ENCODE measurements at places on chromosomes 2 and 18. TPM values are rescaled to one million over a fixed set of nuclear protein-coding genes. Genes with fewer than 3 reads are reported as not detected.

- H3K4me1 ChIP-seq = peaks cover 3% of the 10 kb centered on the region
- DNase-seq = peak; percentile 72
- H3K27me3 ChIP-seq = peaks cover 98% of the 10 kb centered on the region
- no peaks in the 10 kb centered on the region for H3K36me3 ChIP-seq
These were observed at the start of gene INHBB for GRCh38 chr2:120346026-120346666. INHBB (plus strand) TSS chr2:120346136; CDS start chr2:120346189, 53 bp downstream.

Gene BOK
- 24.5 TPM for total RNA-seq

Gene TYW5
- total RNA-seq = 16.3 TPM

Gene ANTXR1
- 34.7 TPM for total RNA-seq

DNA sequence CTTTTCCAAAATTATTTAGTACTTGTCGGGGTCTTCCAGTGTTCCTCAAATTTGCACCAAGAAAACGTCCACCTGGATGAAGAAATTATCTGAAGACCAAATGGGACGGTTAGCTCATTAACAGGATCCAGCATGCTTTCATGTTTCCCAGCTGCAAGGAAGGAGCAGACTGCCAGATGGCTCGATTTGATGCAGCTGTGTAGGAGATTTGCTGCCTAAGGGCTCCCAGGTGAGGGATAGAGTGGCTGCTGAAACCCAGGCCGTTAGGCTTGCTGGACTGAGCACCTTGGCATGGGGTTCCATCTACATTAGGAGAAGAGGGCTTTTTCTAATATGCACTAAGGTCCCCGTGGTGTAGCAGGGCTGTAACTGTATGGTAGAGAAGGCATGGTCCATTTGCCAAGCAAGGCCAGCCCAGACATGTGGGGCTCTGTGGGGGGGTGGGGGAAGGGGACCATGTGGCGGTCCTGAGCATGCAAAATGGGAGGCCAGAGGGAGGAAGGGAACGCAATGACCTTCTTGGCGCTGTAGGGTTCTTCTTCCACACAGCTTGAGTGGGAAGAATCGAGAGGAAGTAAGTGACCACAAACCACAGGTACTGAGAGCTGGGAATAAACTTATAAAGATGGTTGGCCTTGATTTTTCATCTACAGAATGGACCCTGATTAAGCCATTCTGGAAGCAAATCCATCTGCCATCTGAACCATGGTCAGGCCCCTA is 144.0 kb downstream of the TMEM163 start:
- H3K4me1 ChIP-seq = no peaks in the 10 kb centered on the region
- no peaks in the 10 kb centered on the region for H3K27me3 ChIP-seq
- no peaks in the 10 kb centered on the region for H3K36me3 ChIP-seq
- no peak overlapping the region for H3K27ac ChIP-seq
- H3K4me3 ChIP-seq = no peak overlapping the region

- no peaks in the 10 kb centered on the region for H3K36me3 ChIP-seq
- no peak for DNase-seq
- H3K4me3 ChIP-seq = no peak overlapping the region
- H3K4me1 ChIP-seq = no peaks in the 10 kb centered on the region
- H3K27me3 ChIP-seq = no peaks in the 10 kb centered on the region
These were observed 55.4 kb upstream of the CD28 start for GRCh38 chr2:203650860-203651613.

- H3K4me1 ChIP-seq = no peaks in the 10 kb centered on the region
- peaks cover 69% of the 10 kb centered on the region for H3K27me3 ChIP-seq
- no peak overlapping the region for H3K27ac ChIP-seq
- no peaks in the 10 kb centered on the region for H3K36me3 ChIP-seq
- no peak for DNase-seq
These were observed 207.1 kb upstream of the SMAD2 start for GRCh38 chr18:48137374-48138081.

DNA sequence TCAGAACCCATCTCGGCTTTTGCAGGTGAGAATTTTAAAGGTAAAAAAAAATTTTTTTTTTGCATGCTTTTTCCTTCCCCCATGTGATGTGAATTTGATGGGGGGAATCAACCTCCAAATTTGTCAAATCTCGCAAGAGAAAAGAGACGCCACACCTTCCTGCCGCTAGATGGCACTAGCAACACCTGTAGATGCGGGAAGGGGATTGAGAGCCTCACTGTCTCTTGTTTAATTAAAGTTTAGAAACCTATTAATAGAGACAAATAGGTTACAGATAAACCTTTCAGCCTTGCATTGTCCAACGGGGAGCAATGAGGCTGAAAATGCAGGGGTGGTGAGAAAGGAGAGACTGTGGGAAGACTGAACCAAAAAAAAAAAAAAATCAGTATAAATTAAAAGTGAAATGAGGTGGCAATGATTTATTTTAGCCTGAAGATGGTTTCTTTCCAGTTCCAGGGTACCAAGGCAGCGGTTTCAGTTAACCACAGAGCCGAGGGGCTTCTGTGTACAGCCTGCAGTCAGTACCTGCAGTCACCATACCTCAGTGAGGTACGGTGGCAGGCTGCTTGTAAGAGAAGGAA is 84.6 kb downstream of the NRP2 start:
- H3K36me3 ChIP-seq = peaks cover 71% of the 10 kb centered on the region
- H3K4me1 ChIP-seq = peaks cover 19% of the 10 kb centered on the region
- no peak overlapping the region for H3K27ac ChIP-seq
- H3K4me3 ChIP-seq = no peak overlapping the region

DNA sequence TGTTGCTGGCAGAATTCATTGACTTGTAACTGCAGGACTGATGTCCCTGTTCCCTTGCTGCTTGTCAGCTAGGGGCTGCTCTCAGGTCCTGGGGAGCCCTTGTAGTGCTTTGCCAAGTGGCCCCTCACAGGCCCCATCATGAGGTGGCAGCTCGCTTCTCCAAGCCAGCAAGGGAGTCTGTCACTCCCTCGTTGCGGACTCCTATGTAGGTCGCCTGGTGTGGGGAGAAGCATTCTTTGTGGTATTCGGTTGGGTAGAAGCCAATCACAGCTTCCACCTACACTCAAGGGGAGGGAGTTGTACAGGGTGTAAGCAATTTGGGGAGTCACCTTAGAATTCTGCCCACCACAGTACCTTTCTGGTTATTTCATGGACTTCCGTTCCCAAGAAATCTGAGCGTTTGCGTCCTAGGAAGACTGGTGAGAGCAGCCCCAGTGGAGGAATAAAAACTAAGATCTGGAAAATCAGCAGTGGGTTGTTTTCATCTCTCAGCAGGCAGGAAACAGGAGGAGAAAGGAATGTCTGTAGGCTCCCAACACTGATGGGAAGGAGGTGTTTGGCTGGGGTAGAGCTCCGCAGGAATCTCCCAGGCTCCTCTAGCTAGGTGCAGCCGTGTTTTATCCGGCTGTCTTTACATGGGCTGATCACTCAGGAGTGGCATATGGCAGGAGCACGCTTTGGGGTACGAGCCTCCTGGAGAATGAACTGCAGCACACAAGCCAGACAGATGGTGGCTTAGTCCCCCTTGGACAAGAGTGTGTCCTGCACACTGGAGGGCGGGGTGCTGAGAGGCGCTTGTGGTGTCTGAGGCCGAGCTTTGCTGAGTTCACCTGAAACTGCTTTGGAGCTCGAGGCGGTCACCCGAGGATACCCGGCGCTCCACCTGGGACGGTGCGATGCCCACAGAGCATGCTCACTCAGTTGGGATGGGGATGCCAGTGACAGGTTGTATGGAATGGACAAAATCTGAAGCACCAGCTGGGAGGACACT is 58.3 kb downstream of the LDLRAD4 start:
- H3K27me3 ChIP-seq = no peaks in the 10 kb centered on the region
- H3K4me3 ChIP-seq = no peak overlapping the region

DNA sequence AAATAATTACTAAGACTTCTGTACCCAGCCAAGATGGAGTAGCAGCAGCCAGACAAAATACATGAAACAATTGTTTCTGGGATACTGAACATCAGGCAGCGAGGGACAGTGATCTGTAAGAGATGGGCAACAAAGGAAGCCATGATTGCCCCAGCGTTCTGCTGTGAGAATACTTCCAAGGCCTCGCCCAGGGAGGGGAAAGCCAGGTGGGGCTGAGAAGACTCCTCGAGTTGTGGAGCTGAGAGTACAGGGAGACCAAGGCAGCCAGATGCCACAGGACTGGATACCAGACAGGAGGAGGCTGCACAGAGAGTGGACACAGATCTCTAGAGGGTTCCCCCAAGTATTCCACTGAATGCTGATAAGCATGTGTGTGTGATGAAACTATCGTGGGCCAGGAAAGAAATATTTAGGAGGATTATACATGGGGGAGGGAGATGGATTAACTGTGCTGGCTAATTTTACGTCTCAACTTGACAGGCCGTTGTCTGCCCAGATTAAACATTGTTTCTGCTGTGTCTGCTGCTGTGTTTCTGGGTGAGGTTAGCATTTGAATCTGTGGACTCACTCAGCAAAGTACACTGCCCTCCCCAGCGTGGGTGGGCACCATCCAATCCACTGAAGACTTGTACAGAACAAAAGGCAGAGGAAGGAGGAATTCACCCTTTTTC is 10.2 kb upstream of the LIMS2 start:
- H3K4me3 ChIP-seq = no peak overlapping the region
- no peak overlapping the region for H3K27ac ChIP-seq
- H3K27me3 ChIP-seq = no peaks in the 10 kb centered on the region

DNA sequence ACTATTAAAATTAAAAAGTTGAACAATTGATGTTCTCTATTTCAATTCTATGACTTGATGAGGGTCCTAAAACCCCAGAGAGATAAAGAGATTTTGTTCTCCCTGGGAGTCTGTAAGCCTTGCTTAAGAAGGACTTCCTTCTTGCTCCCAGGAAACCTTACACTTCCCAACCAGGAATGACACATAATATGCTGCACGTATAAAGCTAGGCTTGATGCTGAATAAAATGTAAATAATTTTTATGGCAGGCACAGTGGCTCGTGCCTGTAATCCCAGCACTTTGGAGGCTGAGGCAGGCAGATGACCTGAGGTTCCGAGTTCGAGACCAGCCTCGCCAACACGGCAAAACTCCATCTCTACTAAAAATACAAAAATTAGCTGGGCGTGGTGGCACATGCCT is 27.8 kb downstream of the SPIRE1 start:
- H3K4me3 ChIP-seq = no peak overlapping the region
- DNase-seq = no peak
- no peaks in the 10 kb centered on the region for H3K27me3 ChIP-seq
- H3K27ac ChIP-seq = no peak overlapping the region
- peaks cover 3% of the 10 kb centered on the region for H3K36me3 ChIP-seq

DNA sequence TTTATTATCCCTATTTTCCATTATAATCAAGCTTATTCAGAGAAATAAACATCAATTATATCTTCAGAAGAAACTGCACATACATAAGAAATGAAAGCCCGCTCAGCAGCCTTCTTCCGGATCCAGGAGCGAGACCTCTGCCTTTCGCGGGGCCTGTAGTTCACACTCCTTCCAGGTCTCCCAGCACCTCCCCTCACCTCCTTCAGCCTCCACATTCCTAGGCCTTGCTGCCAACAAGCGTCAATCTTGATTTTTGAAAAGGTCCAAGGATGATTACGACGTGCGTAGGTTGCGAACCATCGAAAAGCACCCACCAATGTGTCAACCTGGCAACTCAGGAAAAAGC is 355 bp upstream of the KIDINS220 start:
- no peaks in the 10 kb centered on the region for H3K27me3 ChIP-seq
- H3K4me1 ChIP-seq = peaks cover 6% of the 10 kb centered on the region
- no peak for DNase-seq
- H3K4me3 ChIP-seq = no peak overlapping the region

- no peak overlapping the region for H3K27ac ChIP-seq
- H3K4me1 ChIP-seq = no peaks in the 10 kb centered on the region
- no peak for DNase-seq
These were observed 244.9 kb upstream of the CXCR4 start for GRCh38 chr2:136362676-136363390.

GRCh38 chr18:11887328-11888128 is 20.6 kb downstream of the MPPE1 start:
- H3K27me3 ChIP-seq = no peaks in the 10 kb centered on the region
- DNase-seq = no peak
- peaks cover 10% of the 10 kb centered on the region for H3K4me1 ChIP-seq
- no peak overlapping the region for H3K4me3 ChIP-seq
- H3K36me3 ChIP-seq = peaks cover 52% of the 10 kb centered on the region
- H3K27ac ChIP-seq = no peak overlapping the region

Gene CPLX4
- not detected for total RNA-seq

DNA sequence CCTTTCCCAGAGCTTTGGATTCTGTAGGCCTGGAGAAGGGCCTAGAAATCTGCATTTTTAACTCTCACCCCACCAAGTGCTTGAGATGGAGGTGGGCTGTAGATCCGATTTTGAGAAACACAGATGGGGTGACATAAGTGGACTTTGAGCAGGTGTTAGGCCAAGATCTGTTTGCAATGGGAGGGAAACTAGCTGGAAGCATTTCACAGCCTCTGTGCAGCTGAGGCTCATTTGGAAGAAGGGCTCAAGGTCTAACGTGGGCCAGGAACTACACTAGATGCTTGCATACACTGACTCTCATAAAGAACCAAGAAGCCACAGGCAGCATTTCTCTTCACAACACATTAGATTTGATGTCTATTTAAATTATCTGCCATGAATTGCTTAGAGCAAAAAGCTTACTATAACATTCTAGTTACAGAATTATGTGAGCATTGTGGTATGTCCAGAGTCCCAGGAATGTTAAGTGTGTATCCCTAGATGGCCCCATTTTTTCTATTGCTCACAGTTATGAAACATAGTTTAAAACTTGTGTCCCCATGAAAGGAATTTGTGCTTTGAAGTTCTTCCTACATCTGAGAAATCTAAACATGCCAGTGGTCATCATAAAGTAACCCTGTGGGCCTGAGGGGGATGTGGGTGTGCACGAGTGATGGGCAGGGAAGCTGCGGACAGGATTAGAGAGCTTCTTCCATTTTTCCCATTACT is 77.2 kb downstream of the CD28 start:
- H3K4me3 ChIP-seq = no peak overlapping the region
- no peak for DNase-seq
- no peaks in the 10 kb centered on the region for H3K27me3 ChIP-seq
- H3K4me1 ChIP-seq = no peaks in the 10 kb centered on the region

DNA sequence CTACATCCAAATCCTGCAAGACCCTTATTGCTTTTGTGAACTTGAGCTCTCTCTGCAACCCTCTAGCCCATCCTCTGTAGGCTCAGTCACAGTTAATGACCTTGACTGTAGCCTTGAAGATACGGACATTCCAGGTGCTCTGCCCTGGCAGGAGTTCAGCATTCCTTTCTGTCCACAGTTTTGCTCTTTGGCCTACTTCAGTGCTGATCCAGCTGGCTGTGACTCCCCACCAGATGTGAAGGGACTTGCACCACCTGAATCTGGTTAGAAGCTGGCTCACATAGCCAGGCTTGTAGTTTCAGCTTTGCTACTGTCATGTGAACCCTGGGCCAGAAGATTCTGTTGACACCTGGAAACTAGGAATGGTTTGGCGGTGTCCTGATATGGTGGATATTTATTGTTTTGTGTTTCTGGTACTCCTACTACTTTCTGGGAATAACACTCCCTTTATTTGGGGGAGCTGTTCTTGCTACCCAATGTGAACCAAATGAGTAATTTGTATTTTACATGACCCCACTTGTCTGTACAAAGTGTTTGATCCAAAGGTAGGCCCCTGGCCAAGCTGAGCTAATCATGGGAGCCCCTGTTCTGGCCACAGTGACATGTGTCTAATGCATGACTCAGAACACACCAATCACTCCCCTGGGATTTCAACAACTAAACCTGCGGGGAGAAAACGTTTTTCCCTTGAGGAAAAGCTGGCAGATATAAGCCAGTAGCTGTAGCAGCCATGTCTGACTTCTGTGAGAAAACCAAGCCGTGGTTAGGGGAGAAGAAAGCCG is 73.4 kb downstream of the CDCA7 start:
- H3K4me1 ChIP-seq = no peaks in the 10 kb centered on the region
- H3K27me3 ChIP-seq = no peaks in the 10 kb centered on the region
- H3K4me3 ChIP-seq = no peak overlapping the region
- H3K27ac ChIP-seq = no peak overlapping the region
- DNase-seq = no peak
